ENCODE measurements at places on chromosomes 11 and 22.

- no peak for DNase-seq
These were observed 21.0 kb upstream of the MYEOV start for GRCh38 chr11:69272831-69273485.

DNA sequence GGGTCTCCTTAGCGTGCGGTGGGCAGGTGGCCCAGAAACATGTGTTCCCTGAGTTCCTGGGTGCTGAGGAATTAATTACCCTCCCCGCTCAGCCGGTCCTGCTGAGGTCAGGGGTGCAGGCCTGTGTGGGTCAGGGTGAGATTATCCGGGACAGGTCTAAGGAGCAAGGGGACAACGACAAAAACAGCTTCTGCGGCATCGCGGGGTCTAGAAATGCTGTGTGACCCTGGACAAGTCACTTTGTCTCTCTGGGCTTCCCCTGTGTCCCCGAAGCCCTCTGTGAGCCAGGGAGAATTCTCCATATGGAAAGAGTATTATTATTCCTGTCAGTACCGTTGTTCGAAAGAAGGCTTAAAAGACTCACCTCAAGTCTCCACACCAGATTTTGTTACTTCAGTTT, 186.1 kb downstream of the MN1 start:
- no peak for DNase-seq

- DNase-seq: no peak
These were observed 793.7 kb upstream of the LRRC4C start for GRCh38 chr11:42253156-42253555.

GRCh38 chr22:44780876-44781449, 28.6 kb downstream of the ARHGAP8 start:
- DNase-seq: no peak

GRCh38 chr11:31655483-31655882, 145.9 kb downstream of the ELP4 start:
- peak; percentile 83 for DNase-seq

- no peak for DNase-seq
These were observed 133.6 kb upstream of the PLET1 start for GRCh38 chr11:112394304-112394703.

All from choroid plexus epithelial cell (primary cell).